ENCODE measurements at places on chromosomes 1 and 21.

DNA sequence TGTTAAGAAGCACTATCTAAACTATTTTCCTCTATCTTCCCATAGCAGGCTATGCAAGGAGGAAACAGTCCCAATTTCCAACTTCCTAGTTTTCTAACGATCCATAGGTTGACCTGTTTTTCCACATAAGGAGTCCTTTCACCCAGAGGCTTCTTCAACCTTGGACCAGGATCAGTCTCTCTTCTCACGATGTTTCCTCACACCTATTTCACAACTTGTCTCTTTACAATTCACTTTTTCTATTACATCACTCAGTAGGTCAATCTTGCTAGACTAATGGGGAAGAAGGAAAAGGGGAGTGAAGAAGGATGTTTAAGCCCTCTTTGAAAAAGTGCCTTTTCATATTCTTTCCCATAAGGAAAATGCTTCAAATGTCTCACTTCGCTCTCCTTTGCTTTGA is 15.9 kb downstream of the PALMD start:
- DNase-seq, result no peak

GRCh38 chr1:12067900-12068821 is 5.1 kb downstream of the TNFRSF8 start:
- no peak for DNase-seq

DNA sequence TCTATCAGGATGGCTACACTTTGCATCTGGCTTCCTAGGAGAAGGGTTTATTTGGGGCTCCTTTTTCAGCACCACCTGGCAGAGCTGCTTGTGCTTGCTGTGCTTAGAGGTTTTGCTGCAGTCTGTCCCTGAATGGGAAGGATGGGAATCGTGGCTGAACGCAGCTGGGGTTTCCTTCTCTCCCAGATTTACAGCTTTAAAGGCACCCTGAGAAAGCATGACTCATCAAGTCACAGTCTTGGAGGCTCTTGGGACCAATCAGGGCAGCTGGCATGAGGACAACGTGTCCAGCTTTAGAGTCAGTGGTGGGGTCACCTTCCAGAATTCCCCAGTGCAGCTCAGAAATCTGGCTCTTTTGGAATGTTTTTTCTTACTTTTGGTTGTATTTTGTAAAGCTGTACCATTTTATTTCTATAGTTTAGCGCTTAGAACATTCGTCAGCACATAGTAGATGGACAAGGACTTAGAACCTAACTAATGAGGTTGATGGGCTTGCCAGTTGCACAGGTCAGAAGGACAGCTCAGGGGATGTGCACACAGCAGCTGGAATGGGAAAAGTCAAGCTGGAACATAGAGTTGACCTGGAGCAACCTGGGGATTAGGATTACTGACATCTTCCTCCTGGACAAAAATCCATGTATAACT is 222.6 kb downstream of the PRDM2 start:
- DNase-seq, result no peak

DNA sequence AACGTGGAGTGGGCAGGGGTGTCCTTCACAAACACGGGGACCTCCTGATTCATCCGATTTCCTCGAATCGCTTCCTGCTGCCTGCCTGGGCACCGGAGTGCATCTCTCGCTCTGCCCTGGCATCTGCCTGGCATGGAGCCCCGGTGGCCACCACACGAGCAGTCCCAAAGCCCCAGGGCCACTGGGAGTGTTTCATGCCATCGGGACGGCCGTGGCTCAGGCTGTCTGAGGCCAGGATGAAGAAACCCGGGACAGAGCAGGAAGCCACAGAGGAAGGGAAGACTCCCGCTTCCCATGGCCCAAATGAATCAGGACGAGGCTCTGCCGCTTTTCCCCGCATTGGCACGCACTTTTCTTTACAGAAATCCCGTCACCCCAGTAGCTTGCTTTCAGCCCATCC is 32.4 kb downstream of the MEGF6 start:
- DNase-seq, result no peak

- DNase-seq, result no peak
These were observed 11.8 kb downstream of the DMRTB1 start for GRCh38 chr1:53471000-53471399.

DNA sequence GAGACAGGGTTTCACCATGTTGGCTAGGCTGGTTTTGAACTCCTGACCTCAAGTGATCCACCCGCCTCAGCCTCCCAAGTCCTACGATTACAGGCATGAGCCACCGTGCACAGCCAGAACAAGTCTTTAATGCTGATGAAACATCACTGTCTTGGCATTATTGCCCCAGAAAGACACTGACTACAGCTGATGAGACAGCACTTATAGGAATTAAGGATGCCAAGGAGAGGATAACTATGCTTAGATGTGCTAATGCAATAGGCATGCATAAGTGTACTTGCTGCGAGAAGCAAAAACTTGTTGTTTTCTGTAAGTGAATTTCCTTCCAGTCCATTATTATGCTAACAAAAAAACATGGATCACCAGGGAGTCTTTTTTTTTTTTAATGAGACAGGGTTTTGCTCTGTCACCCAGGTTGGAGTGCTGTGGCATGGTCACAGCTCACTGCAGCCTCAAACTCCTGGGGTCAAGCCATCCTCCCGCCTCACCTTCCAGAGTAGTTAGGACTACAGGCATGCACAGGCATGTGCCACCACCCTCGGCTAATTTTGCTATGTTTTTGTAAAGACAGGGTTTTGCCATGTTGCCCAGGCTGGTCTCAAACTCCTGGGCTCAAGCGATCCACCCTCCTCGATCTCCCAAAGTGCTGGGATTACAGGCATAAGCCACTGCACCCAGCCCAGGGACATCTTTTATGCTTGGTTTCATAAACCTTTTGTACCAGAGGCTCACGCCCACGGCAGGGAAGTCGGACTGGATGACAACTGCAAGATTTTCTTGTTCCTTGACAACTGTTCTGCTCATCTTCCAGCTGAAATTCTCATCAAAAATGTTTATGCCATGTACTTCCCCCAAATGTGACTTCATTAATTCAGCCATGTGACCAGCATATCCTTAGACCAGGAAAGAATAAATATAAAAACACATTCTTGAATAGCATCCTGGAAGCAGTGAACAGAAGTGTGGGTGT is 23.1 kb downstream of the RHEX start:
- no peak for DNase-seq

GRCh38 chr1:201870397-201870796 is 18.3 kb upstream of the SHISA4 start:
- DNase-seq, result no peak

DNA sequence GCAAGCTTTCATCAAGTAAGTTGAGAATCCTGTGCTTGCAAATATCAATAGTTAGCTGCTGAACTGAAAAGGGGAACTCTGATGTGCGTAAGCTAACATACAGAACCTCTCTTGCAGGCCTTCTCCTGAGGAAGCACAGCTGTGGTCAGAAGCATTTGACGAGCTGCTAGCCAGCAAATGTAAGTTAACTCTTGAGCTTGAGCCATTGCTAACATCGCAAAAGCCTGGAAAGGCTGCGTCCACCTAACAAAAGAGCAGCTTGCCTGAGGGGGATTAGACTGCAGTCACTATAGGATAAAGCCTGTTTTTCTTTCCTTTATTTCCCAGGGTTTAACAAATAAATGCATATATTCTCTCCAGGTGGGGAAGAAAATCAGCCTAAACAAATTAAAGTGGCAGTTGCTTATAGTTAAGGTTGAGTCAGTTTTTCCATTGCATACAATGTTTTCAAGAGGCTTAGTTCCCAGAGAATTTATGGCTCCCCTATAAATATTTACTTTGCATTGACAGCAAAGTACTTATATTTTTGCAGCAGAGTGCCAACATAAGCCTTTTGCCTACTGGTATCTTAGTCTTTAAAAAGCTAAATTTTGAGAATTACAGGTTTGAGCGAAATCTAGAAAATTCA is 1.5 kb downstream of the RGS2 start:
- no peak for DNase-seq

- no peak for DNase-seq
These were observed 147.0 kb upstream of the FMN2 start for GRCh38 chr1:239944666-239945065.

DNA sequence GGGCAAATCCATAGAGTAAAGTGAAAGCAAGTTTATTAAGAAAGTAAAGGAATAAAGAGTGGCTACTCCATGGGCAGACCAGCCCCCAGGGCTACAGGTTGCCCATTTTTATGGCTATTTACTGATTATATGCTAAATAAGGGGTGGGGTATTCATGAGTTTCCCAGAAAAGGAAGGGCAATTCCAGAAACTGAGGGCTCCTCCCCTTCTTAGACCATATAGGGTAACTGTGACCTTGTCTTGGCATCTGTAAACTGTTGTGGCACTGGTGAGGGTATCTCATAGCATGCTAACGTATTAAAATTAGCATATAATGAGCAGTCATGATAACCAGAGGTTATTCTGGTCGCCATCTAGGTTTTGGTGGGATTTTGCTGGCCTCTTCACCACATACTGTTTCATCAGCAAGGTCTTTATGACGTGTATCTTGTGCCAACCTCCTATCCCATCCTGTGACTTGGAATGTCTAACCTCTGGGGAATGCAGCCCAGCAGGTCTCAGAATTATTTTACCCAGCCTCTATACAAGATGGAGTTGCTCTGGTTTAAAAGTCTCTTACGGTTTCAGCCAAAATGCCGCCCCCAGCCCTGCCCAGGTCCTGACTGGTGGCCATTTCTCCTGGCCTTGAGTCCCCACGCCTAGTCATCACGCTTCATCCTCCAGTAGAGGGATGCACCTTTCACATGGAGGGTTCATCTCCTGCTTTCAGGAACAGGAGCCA is 982 bp upstream of the TRIM17 start:
- DNase-seq, result no peak

DNA sequence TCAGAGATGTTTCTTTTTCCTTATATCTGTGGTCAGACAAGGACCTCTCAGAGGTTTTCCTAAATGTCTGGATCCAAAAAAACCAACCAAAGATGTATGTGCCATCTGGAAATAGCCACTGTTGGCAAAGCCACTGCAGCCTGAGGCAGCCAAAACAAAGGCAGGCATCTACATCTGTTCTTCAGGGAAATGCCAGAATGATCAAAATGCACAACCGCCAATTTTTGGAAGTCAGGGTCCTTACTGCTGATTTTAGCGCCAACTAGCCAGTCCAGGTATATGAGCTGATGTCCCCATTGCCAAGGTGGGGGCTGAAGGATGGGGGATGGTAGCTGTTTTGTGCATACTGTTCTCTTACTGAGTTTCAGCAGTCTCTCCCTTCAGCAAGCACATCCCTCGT is 45.9 kb downstream of the SYT14 start:
- DNase-seq, result no peak

GRCh38 chr1:234373959-234374254 is 651 bp downstream of the COA6 start:
- no peak for DNase-seq

DNA sequence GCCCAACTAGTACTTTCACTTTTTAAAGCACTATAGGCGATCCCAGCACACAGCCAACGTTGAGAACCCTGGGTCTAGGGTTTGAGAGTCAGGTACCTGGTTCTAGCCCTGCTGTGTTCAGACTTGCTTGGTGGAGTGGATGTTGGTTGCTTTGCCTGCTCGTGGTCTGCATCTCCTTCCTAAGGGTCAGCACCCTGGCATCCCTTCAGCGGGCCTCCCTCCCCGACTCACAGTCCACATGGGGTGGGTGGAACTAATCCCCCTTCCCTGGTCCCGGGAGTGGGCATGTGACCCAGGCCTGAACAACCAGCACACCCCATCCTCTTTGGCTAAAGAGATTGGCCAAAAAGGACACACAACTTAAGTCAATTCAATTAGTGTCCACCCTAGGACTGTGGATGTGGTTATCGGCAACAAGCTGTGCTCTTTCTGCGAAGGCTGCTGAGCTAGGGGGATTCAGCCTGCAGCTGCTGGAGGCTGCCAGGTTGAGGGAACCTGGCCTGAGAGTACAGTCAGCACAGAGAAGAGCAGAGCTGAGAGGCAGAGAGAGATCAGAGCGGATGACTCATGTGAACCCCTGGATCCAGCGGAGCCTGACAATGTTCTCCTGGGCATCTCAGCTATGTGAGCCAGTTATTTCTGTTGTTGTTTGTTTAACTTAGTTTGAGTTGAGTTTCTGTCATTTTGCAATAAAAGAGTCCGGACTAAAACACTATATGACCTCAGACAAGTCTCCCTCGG is 138.9 kb downstream of the ACTL8 start:
- no peak for DNase-seq

GRCh38 chr1:6083801-6084446 is 38.2 kb downstream of the KCNAB2 start:
- DNase-seq, result no peak

- no peak for DNase-seq
These were observed 228.9 kb upstream of the TMEM51 start for GRCh38 chr1:14924455-14925331.

DNA sequence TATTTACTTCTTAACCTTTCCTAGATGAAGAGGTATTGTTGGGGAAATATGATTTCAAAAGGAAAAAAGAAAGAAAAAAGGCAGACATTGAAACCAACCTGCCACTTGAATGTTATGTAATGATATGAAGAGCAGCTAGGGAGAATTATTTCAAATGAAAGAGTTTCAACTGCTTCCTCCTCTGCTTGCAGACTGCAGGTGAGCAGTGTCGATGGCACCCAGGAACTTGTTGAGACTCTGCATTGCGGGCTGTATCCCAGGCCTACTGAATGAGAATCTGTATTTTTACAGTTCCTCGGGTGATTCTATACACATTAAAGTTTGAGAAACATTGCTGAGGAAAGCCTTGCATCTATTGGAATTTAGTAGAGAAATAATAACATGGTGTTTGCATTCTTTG is 3.7 kb upstream of the RUNX1 start:
- DNase-seq, result no peak

GRCh38 chr1:18174037-18174436 is 66.4 kb downstream of the IGSF21 start:
- DNase-seq, result no peak

- DNase-seq, result no peak
These were observed 43.2 kb downstream of the PGM1 start for GRCh38 chr1:63636192-63637105.

Data from CD4-positive, alpha-beta T cell treated with Interleukin-15 for 4 hours (primary cell).